ENCODE measurements at places on chromosomes 12 and 14.

GRCh38 chr14:50947446-50947845, 3.2 kb upstream of the PYGL start:
- no peak for DNase-seq

DNA sequence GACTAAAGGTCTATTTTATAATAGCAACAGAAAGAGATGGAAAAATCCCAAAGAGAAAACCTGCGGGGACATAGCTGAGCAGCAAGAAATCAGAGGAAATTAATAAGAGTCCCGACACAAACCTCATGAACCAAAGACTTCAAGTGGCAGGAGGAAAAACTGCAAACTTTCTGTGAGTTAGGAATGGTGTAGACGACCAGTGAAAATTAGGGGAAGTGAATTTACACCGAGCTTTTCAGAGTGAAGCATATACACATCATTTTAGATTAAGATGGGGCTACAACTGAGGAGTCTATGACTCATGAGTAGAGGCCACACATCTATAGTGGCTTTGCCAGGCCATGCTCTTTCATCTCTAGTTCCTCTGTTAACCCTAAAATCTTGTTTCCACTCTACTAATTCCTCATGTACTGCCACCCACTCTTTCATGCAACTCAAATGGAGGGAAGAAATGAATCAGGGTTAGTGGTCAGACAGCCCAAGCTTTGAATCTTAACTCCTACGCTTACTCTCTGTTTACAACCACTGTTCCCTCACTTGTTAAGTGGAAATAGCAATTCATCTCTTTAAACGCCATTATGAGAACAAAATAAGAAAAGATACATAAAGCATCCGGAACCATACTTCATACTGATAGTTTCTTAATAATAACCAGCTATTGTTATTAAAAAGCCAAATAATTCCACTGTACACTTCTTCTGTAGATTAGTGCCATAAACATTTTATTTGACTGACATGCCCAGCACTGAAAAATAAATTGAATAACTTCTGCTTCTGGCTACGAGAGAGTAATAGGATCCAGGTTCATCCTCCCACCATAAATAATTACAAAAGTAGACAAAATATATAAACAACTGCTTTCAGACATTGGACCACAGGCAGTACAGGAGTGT, 219.3 kb downstream of the RMST start:
- no peak for DNase-seq

GRCh38 chr12:11174022-11174421, 3.0 kb downstream of the SMIM10L1 start:
- no peak for DNase-seq

GRCh38 chr14:61476105-61476753, 154.8 kb downstream of the PRKCH start:
- no peak for DNase-seq

- no peak for DNase-seq
Observed at GRCh38 chr14:31886156-31886835, 190.8 kb upstream of the ARHGAP5 start.

DNA sequence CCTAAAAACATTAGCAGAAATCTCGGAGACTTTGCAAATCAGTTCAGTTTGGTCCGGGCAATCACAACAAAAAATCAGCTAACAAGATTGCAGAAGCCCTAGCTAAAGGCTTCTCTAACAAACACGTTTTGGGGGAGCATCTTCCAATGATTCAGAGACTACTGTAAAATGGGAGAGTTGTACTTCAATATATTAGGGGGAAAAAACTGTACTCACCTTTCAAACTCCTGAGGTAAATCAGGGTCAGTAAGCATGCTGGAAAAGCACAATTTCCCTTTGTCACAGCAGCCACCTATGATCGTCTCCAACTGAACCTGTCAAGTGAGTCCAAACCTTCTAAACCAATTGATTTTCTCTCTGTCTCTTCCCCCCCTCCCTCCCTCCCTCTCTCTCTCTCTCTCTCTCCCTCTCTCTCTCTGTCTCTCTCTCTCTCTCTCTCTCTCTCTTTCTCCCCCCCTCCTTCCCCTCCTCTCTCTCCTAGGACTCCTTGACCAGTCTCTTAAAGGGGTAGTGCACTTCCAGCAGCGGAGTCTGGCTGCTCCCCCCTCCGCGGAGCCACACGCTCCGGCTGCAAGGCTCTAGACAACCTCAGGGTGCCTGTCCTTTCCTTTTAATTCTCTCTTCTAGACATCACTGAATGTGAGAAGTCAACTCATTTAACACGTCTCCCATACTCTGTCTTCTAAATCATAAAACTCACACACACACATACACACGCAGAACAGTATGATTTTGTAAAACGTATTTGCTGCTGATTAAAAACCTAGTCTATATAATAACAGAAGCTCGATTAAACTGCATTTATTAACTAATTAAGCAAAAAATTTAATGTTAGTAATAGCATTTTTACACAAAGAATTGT, at the start of gene SOX5:
Gene SOX5, minus strand, starts transcription at position 323 of the 862 bp plus-strand sequence. Its CDS starts 69 bp downstream, at position 254.
- DNase-seq, result no peak

DNA sequence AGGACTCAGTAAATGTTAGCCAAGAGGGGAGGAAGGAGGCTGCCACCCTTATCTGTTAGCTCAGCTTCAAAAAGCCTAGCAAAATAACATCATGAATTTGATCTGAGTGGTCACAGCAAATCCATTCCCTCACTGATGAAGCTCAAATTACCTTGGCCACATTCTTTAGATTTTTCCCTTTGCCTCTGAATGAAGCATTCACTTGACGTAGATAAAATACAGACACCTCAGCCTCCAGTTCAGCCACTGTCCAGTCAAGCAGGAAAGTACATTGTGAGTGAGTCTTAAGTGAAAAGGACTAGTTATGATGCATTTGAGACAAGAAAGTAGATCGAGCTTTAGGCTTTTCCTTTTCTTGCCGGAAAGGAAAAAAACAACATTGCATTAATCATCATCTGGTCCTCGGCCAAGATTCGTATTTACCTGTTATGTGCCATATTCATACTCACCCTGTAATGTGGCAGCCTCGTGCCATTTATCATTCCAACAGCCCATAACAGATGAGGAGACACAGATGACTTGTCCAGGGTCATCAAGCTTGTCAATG, 146.5 kb downstream of the ETV6 start:
- DNase-seq, result peak; percentile 94

GRCh38 chr14:102479107-102479506, 30.5 kb downstream of the ANKRD9 start:
- DNase-seq, result no peak

- DNase-seq, result no peak
Observed at GRCh38 chr12:109728921-109729320, 15.3 kb downstream of the FAM222A start.

GRCh38 chr14:93219103-93219726, 12.2 kb downstream of the UBR7 start:
- peak; percentile 53 for DNase-seq

- DNase-seq, result no peak
Observed at GRCh38 chr12:126163984-126164383, 1098.7 kb downstream of the AACS start.

GRCh38 chr12:132056951-132057350, 87.2 kb downstream of the DDX51 start:
- DNase-seq, result no peak

DNA sequence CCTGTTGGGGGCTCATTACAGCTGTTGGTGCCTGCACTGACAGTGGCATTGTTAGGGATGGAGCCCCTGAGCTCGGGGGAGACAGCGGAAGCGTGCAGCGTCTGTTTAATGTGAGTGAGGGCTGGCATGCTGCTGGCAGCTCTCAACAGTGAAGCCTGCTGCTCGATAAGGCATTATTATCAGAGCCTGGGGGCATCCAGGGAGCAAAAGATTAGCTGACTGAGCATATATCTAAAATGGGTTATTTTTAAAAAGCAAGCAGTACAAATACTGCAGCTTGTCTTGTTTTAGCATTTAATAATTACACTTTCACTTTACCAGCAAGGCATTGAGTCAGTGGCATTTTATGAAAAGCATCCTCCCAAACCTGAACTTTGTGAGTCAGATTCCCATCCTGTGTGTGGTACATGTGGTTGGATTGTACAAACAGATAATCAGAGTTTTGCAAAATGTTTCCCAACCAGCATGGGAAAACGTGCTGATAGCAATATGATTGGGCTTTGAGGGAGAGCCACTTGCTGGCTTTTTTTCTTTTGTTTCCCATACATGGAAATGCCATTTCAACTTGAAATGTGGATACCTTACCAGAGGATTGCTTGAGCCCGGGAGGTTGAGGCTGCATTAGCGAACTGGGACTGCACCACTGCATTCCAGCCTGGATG, 150.8 kb downstream of the PRKCH start:
- DNase-seq, result peak; percentile 97

GRCh38 chr14:103206836-103207387, 83.7 kb downstream of the TNFAIP2 start:
- DNase-seq, result no peak

GRCh38 chr14:104349950-104350349, 211.6 kb downstream of the KIF26A start:
- no peak for DNase-seq

DNA sequence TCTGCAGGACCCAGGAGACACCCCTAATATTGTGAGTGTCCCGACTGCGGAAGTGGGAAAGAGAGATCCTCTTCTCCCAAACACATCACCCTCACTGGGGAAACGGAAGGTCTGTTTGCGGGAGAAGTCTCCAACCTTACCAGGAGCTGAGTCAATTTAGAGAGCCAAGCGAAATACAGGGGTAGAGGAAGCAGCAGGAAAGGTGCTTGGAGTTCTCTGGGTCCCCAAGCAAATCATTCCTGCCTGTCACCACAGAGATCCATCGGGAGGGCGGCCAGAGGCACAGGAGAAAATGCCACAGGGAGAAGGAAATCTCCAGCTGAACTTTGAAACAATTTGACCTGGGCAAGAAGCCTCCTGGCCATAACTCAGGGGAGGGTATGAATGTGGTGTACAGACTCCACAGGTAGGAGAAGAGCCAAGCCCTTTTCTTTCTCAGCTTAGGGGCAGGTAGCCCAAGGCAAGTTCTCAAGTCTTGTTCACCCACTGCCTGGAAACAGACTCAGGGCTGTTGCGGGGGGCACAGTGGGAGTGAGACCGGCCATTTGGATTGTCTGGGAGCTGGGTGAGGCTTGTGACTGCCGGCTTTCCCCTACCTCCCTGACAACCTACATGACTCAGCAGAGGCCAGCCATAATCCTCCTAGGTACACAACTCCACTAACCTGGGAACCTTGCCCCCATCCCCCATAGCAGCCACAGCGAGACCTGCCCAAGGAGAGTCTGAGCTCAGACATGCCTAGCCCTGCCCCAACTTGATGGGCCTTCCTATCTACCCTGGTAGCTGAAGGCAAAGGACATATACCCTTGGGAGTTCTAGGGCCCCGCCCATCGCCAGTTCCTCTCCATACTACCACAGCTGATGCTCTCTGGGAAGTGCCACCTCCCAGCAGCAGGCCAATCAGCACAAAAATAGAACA, 211.9 kb upstream of the ARHGAP5 start:
- no peak for DNase-seq

GRCh38 chr12:77133566-77133965, 68.2 kb upstream of the E2F7 start:
- peak; percentile 53 for DNase-seq

DNA sequence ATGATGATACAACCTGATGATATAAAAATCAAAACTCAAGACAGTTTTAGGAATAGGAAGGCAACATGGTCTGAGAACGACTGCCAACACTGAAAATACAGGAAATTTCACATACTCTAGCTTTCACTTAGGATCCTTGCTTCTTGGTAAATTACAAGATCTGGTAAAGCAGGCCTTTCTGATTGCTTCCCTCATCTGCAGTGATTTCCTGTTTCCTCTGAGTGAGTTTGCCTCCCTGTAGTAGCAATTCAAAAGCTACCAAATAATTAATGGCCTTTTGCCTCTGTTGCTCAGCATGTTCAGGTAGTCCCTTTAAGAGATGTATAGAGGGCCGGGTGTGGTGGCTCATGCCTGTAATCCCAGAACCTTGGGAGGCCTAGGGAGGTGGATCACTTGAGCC, 2.0 kb upstream of the IRAK3 start:
- no peak for DNase-seq

DNA sequence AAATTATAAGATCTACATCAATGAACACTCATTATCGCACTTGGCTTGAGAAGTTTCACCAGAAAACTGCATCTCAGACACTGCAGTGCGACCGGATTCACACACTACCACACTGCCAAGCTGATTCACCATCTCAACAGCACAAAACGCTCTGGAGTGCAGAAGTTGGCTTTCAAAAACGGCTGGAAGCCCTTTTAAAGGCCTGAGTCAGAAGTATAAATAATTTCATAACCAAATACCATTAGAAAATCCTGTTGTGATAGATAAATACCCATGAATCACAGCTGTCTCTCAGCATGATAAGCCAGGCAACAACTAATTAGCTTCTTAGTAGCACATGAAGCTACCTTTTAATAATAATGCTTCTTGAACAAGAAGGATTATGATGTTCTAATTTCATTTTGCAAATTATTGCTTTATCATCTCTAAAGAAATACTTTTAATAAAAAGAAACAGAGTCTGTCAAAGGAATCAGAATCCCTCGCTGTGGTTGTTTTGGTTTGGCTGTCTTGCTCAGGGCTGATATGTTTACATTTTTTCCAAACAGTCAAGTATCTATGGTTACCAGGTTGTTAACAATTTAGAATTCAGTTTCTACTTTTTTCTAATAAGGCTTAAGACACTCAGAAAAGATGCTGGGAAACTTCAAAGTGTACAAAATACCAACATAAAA, 51.2 kb downstream of the SLC2A13 start:
- peak; percentile 35 for DNase-seq

DNA sequence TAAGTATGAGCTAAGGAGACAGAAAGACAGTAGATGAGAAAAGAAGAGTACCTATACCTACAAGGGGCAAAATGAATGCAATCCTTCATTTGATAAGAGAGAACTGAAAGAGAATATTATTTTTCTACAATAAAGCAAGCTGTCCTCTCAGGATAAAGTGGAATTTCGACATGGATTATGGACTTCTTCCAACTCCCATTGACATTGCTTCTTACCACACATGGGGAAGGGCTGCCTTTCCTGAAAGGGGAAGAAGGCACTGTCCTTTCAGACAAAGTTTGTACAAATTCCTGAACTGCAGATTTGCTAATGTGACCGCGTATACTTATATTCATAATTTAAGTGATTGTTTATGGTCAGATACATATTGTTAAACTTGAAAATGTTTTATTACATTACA, 4.3 kb upstream of the HEBP1 start:
- DNase-seq, result no peak

- no peak for DNase-seq
Observed at GRCh38 chr14:97179573-97179972, 382.4 kb downstream of the VRK1 start.

- no peak for DNase-seq
Observed at GRCh38 chr12:126908765-126909142, 1358.2 kb upstream of the TMEM132C start.
